ENCODE measurements at places on chromosomes 1 and 21. TPM values are rescaled to one million over a fixed set of nuclear protein-coding genes. Genes with fewer than 3 reads are reported as not detected.

The PRDM2 gene
- total RNA-seq: 10.4 TPM

The MYBPHL gene
- not detected for total RNA-seq

The RYR2 gene
- total RNA-seq: not detected

The PROK1 gene
- total RNA-seq: not detected

The BEND5 gene
- not detected for total RNA-seq

The FMN2 gene
- total RNA-seq: 32.6 TPM

The BSND gene
- not detected for total RNA-seq

The CLDN8 gene
- not detected for total RNA-seq

The OR2L8 gene
- total RNA-seq: not detected

The ADGRL4 gene
- not detected for total RNA-seq

The LCE2A gene
- not detected for total RNA-seq

The KCNN3 gene
- total RNA-seq: not detected

The LCE1E gene
- total RNA-seq: not detected

The SPRR4 gene
- not detected for total RNA-seq

DNA sequence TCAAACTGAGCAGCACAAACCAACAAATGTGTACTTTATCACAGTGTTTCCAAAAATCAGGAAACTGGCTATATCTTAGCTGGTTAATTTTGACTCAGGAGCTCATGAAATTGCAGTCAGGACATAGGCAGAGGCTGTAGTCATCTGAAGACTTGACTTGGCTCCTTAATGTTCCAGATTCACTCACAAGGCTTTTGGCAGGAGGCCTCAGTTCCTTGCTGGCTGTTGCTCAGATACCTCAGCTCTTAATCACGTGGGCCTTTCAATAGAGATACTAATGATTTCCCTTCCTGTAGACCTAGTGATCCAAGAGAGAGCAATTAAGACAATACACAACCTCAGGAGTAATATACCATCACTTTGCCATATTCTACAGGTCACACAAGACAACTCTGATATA lies 537.7 kb downstream of the BRINP3 start:
- no peak for DNase-seq

DNA sequence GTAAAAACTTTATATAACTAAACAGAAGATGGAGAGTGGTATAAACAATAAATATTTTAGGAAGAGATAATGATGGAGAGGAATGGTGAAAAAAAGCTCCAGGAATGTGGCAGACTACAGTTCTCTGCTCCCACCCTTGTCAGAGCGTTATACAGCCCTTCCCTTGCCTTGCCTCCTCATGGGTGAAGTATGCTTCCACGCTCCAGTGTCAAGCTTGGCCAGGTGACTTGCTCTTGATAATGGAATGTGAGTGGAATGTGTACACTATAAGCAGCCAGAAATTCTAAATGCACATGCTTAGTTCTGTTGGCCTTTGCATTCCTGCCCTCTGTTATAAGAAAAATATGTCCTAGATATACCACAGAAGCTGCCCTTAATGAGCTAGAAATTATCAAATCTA lies 24.7 kb upstream of the POGK start:
- DNase-seq: no peak

DNA sequence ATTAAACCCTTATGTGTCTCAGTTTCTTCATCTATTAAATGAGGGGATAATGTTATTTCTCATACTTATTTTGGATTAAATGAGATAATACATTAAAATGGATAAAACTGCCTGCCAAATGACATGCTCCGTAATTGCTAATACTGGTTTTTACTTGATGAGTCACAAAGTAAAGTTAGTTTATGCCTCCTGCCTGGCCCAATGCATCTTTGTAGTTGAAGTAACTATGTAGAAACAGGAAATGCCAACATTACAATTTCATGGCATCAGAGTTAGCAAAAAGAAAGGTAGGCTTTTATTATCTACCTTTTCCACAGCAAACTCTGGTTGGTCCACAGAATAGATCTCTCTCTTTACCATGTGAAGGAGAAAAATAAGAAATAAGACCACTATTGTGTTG lies 214.5 kb downstream of the TBX15 start:
- no peak for DNase-seq

DNA sequence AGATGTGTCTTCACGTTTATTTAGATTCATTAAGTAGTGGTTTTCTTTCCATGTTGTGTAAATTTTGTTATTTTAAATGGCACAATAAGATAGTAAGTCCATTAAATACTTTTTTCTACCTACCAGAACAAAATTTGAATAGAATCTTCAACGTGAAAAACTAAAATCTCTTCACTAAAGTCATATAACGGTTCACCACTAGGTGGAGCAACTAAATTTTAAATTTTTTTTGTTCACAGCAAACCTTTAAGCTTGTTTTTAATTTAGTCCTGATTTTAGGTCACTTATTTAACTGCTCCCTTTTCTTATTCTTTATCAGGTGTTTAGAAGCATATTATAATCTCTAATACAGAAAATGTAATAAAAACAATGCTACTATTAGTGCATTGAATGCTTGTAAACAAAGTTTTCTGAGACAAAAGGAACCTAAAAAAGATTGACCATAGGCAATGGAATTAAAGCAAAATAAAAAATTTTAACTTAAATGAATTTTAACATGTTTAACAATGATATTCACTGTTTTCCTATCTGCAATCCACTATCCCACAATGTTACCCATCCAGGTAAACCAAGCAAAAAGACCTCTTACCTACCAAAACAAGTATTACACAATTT lies 28.3 kb upstream of the PKN2 start:
- DNase-seq: peak; percentile 18

DNA sequence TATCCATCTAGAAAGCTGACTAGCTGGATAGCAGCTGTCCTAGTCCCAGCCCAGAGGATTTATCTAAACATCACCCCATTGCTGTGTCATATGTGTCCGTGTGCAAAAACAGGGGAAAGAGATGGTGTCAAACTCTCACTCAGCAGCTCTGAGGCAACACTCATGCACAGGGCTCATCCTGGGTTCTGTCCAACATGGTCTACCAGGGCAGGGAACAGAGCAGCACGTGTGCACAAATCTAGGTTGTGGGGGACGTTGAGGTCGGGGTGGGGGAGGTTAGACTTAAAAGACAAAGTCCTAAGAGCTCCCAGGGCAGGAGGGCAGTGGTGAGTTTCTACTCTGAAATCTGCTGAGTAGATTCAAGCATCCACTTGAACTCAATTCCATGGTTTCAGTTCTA lies 16.2 kb downstream of the PI4KB start:
- no peak for DNase-seq

- no peak for DNase-seq
Measured at GRCh38 chr1:204435381-204435831, 23.8 kb upstream of the PPP1R15B start.

- DNase-seq: peak; percentile 64
Measured at GRCh38 chr21:27505516-27505915, 538.6 kb upstream of the ADAMTS5 start.

GRCh38 chr1:47175227-47175934 lies 14.5 kb downstream of the PDZK1IP1 start:
- no peak for DNase-seq

- DNase-seq: no peak
Measured at GRCh38 chr1:26747048-26747447, 40.7 kb upstream of the PIGV start.

- DNase-seq: no peak
Measured at GRCh38 chr1:221419513-221420095, 322.3 kb downstream of the DUSP10 start.

DNA sequence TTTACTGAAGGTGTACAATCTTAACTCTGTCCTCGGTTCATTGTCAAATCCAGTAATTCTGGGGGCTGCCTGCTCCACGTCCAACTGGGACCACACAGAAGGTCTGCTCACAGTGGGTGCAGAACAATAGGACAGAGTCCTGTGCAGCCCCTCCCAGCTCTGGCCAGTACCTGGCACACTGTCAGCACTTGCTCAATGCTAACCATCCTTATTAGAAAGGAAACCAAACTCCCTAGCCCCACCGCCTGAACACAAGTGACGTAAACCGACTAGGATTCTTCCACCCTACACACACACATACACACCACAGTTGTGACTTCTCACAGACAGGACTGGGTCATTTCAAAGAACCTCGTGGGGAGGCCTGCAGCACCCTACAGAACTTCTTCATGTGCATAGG lies 5.2 kb downstream of the BCAR3 start:
- DNase-seq: peak; percentile 86

DNA sequence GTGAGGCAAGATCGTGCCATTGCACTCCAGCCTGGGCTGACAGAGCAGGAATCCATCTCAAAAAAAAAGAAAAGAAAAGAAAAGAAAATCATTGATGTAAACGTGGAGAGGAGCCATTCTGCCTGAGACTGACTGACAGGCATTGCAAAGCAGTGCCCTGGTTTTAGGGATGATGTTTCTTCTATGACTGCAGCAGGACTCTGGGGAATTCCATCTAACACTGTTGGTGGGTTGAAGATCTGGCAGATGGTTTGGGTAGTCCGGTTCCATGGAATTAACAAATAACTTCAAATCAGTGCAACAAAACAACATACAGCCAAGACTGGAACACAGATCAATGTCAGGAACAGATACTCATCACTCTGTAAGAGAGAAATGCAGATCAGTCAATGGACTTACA lies 17.8 kb upstream of the LAMC2 start:
- DNase-seq: no peak

- DNase-seq: no peak
Measured at GRCh38 chr1:213448776-213449175, 397.7 kb downstream of the RPS6KC1 start.

GRCh38 chr1:150010393-150011115 lies at the start of gene OTUD7B:
Gene OTUD7B (minus strand): TSS chr1:150010726. CDS start chr1:149977510, 33,216 bp downstream.
- DNase-seq: peak; percentile 89

- no peak for DNase-seq
Measured at GRCh38 chr21:20004367-20004766, 993.8 kb upstream of the NCAM2 start.

GRCh38 chr1:116412898-116413297 lies 39.9 kb downstream of the ATP1A1 start:
- DNase-seq: no peak

DNA sequence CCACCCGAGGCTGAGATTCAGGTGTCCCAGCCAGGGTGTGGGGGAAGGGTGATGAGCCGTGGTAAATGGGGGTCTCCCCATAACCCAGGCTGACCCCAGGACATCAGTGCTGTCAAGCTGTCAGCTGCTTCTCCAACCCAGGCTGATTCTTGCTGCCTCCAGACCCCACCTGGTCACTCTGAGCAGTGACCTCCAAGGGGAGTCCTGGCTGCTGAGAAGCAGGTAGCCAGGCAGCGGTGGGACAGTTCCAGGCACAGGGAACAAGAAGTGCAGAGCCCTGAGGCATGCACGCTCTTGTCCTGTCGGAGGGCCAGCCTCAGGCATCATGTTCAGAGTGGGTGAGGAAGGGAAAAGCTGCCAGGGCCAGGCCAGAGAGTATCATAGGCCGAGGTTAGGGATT lies 1.1 kb downstream of the ESPN start:
- no peak for DNase-seq

GRCh38 chr1:110011527-110012041 lies 22.8 kb upstream of the STRIP1 start:
- peak; percentile 49 for DNase-seq

DNA sequence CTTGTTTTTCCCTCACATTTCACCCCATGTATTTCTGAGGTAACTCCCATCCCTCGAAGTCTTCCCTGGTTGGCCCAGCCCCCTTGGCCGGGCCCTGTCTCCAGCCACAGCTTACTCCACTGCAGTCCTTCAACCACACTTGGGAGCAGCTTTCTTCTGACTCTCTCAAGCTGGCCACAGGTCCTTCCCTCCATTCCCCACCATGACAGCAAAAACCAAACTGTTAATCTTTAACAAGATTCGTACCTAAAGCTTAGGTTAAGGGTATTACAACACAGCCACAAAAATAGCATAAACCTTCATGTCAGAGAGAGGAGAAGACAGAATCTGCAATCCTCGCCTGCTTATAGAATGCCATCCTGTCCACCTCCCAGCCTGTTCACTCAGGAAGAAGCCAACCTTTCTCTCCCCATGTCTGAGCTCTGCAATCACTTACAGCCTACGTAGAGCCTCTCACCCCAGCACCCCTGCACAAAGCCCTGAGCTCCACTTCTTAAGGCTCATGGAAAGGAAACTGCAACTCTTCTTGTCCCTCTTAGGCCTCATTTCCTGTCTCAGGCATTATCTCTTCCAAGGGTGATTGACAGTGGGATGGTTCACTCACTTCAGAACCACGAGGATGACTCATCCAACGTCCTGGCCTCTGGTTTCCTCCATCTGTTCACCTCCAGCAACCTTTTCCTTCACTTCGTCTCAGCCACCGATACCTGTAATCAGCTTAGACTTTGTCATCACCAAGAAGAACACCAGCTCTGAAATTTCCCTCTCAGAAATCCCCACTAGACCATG lies 72.8 kb downstream of the CD2 start:
- DNase-seq: no peak

GRCh38 chr1:229620876-229621275 lies 5.0 kb downstream of the TAF5L start:
- no peak for DNase-seq

Data from SJSA1 (cell line).